ENCODE measurements at places on chromosomes 11 and 22. TPM values are rescaled to one million over a fixed set of nuclear protein-coding genes. Genes with fewer than 3 reads are reported as not detected.

The PANX3 gene
- total RNA-seq, result not detected

The RASL10A gene
- total RNA-seq, result not detected

The OR5P2 gene
- total RNA-seq, result under 0.01 TPM

The BAD gene
- total RNA-seq, result 64.3 TPM

The SLC22A6 gene
- total RNA-seq, result not detected

The MMP12 gene
- 3.0 TPM for total RNA-seq

The JAM3 gene
- 48.8 TPM for total RNA-seq

The CDC45 gene
- total RNA-seq, result 10.4 TPM

The MMP10 gene
- 0.86 TPM for total RNA-seq

The KIAA1671 gene
- 3.5 TPM for total RNA-seq

The POU2AF2 gene
- not detected for total RNA-seq

The EFCAB6 gene
- 0.32 TPM for total RNA-seq

The INS gene
- not detected for total RNA-seq

The VPREB1 gene
- not detected for total RNA-seq

- DNase-seq, result peak; percentile 63
Observed at GRCh38 chr11:124586238-124586860, 16.6 kb downstream of the OR8A1 start.

GRCh38 chr11:31237819-31238760 is 131.4 kb downstream of the DCDC1 start:
- DNase-seq, result no peak

GRCh38 chr22:25366876-25367466 is 147.5 kb downstream of the CRYBB2 start:
- no peak for DNase-seq

GRCh38 chr11:91794146-91794545 is 430.5 kb upstream of the FAT3 start:
- DNase-seq, result no peak

DNA sequence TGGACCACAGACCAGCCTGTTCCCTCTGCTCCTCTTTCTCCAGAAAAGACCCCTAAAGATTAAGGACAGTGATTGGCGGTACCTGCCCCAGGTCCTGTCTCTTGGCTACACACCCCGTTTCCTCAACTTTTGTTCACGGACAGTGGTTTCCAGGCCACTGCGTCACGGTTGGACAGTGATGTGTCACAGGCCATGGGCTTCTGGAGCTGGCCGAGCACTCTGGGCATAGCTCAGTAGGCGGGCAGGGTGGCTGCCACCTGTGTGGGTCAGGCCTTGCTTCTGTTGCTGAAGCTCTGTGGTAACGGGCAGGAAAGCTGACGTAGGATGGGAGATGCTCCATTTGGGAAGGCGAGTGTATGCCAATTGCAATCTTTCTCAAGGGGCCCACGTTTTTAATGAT is 13.6 kb downstream of the TUB start:
- DNase-seq, result no peak

GRCh38 chr11:104765401-104766095 is 132.7 kb downstream of the CASP12 start:
- no peak for DNase-seq

DNA sequence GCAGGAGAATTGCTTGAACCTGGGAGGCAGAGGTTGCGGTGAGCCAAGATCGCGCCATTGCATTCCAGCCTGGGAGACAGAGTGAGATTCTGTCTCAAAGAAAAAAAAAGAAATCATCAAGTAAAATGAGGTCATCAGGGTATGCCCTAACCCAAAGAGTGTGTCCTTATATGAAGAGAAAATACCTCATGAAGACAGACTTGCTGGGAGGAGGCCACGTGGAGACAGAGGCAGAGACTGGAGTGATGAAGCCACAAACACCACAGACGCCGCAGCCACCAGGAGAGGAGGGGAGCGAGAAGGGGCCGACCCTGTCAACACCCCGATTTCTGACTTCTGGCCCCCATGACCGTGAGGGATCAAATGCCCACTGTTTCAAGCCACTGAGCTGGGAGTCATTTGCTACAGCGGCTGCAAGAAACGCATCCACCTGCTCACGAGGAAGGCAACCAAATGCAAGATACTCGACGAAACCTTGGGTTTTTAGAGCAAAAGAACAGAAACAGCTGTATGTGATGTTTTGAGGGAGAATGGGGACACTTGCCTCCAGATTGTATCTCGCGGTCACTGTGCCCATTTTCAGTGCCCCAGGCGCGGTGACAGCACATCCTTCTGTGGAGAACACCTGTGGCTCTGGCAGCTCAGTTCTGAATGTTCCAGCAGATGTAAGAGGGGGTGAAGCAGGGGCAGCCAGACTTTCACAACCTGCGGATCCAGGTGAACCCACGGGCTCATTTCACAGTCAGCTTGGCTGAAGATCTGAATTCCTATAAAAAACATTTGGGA is 1317.2 kb downstream of the TBC1D22A start:
- no peak for DNase-seq

- DNase-seq, result no peak
Observed at GRCh38 chr11:128105511-128105910, 481.8 kb downstream of the ETS1 start.

GRCh38 chr22:32746732-32747131 is 54.8 kb upstream of the TIMP3 start:
- DNase-seq, result no peak

- DNase-seq, result no peak
Observed at GRCh38 chr11:1307998-1308742, 1.3 kb downstream of the TOLLIP start.

GRCh38 chr11:9692691-9693090 is 28.8 kb downstream of the SWAP70 start:
- DNase-seq, result no peak

- no peak for DNase-seq
Observed at GRCh38 chr22:46433318-46433717, 97.8 kb downstream of the TRMU start.

DNA sequence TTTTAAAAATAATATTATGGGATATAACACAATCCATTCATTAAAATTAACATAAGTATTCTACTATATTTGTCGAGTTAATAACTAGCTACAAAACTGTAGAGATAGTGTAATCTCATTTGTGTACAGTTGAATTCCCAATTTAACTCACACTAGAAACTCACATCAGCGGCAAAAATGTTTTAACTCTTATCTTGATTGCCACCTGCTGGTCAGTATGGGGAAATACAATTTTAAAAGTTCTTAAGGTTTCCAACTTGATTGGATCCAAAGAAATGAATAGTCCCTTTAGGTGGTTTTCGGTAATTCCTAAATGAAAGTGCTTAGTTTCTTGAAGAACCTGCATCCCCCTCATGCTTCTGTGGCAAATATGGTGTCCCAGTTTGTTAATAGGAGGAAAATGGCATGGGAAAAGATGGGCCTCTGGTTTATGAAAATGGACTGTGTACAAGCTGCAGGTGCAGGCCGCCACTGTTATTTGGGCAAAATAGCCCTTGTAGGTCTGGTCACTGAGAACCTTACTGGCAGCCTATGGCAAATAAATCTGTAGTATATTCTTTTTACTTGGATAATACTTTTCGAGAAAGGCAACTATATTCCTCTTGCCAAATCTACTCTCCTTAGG is 33.7 kb upstream of the SLC17A6 start:
- DNase-seq, result peak; percentile 20

DNA sequence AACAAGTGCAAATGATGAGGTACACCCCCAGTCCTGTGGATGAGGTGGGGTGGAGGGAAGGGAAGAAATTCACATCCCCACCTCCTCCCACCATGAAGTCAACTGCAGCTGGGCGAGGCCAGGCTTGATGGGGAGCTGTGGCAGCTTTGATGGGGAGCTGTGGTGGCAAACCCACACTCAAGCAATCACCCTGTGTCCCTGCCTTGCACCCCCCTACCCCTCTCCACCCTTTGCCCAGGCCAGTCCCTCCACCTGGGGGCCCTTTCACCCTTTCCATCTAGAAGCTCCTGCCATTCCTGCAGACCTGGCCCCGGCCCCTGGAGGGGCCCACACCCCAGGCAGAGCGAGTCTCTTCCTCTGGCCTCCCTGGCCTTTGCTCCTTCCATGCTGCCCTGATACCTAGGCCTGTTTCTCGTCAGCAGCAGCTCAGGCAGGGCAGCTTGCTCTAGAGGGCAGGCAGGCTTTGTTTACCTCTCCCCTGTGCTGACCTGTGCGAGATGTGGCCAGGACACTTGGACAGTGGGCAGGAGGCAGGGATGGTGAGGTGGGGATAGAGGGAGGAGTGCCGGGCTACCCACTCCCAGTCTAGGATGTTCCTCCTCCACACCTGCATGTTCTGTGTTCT is 4.5 kb upstream of the FGF3 start:
- DNase-seq, result no peak

DNA sequence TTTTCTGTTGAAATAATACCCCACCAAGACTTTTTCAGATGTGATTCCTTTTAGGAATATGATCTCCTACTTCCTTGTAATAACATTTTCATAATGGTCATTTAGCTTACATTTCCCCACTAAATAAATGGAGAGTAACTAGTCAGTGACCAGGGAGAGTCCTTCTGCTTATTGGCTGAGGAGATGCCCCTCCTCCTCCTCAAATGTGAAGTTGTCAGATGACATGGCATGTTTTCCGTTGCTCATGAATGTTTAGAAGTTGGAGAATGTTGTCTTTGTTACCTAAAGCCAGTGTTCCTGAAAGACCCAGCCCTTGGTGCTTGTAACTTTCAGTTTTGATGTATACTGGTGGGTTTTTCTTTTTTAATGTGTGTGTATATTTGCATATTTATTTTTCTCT is 38.2 kb downstream of the CSRP3 start:
- DNase-seq, result no peak

GRCh38 chr11:34860518-34860917 is 55.7 kb downstream of the APIP start:
- DNase-seq, result no peak

- no peak for DNase-seq
Observed at GRCh38 chr22:50320671-50321325, 6.0 kb downstream of the DENND6B start.

GRCh38 chr11:59186130-59186594 is 14.2 kb downstream of the DTX4 start:
- DNase-seq, result no peak

GRCh38 chr22:47808886-47809620 is 1046.6 kb downstream of the TBC1D22A start:
- no peak for DNase-seq

DNA sequence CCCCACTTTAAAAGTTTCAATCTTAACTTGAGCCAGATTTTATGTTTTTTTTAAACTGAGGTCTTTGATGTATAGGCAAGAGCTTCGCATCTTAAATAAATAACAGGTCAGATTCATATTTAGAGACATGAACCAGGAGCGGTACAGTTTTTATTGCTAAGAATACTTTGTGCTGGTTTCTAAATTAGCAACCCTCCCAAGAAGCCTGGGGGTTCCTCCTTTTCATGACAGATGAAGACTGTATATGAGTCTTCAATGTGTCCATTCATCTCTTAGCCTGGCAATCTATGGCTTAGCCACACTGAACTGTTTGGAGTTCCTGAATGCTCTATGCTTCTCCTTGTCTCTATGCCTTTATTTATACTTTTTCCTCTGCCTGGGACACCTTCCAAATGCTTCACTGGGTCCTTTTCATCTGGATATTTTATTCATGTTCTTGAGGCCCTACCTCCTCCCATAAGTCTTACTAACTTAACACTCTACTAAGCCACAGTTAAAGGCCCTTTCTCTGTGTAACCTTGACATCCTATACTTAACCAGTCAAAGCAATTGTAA is 338.6 kb downstream of the INSC start:
- no peak for DNase-seq

DNA sequence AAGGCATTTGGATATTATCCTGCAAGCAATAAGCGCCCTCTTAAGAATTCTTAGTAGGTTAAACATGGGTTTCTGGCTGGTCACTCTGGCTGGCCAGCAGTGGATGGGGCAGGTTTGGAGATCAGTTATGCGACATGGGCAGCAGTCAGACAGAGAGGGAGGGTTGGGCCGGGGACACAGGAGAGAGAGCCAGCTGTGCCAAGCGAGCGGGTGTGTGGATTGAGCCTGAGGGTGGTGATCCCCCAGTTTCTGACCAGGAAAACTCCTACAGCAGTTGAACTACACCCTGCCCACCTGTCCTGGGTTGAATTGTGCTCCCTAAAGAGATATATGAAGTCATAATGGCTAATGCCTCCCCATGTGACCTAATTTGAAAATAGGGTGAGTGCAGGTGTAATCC is 671.2 kb downstream of the TBC1D22A start:
- no peak for DNase-seq
